ENCODE measurements at places on chromosomes 12 and 14.

- DNase-seq, result no peak
These were observed 85.2 kb upstream of the PRMT8 start for GRCh38 chr12:3405821-3406220.

DNA sequence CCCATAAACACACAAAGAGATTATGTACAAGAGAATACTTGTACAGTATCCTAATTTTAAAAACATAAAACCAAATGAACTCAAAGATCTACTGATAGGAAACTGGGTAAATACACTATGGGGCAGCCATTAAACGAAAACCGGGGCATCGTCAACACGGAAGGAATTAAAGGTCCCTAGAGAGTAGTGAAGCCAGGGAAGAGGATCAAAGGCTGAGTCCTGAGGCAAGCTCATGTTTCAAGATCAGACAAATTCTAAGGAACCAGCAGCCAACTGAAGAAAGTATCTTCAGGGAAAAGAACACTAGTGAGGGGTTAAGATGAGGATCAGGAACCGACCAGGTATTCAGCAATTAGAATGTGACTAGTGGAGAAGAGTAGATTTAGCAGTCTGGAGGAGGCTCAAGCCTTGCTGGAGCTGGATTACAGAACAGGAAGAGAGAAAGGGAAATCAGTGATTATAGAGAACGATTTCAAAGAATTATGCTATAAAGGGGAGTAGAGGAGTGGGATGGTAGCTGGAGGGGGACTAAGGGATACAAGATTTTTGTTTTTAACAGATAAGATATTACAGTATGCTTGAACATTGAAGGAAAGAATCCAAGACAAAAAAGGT, 23.7 kb downstream of the SEL1L start:
- peak; percentile 2 for DNase-seq

DNA sequence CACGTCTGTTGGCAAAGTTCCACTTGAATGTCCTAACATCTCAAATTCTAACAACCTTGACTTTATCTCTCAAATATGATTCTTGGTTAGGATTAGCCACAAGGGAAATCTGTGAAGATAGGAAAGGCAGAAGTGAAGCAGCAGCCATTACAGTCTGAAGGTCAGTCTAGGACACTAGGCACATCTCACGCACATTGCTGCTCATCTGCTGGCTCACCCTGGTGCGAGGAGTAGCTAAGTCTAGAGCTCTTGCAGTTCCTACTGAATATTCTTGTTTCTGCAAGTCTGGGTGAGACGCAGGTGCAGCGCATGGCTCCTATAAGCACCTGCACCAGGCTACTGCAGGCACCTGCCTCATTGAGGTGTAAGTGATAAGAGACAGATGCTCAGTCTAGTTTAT, 6.4 kb upstream of the SLC25A3 start:
- DNase-seq, result peak; percentile 94

GRCh38 chr12:24177889-24178288, 228.4 kb upstream of the SOX5 start:
- DNase-seq, result no peak

GRCh38 chr14:92874962-92875661, 47.8 kb upstream of the CHGA start:
- DNase-seq, result no peak

Data from NCI-H187 treated with DMSO at 0.1 percent for 48 hours (cell line).